ENCODE measurements at places on chromosomes 1 and 21. TPM values are rescaled to one million over a fixed set of nuclear protein-coding genes. Genes with fewer than 3 reads are reported as not detected.

The OR2L2 gene
- total RNA-seq: not detected

The IFI44L gene
- total RNA-seq: 193 TPM

The RBP7 gene
- total RNA-seq: not detected

The OR2T2 gene
- total RNA-seq: 4.4 TPM

The FAM110D gene
- not detected for total RNA-seq

The CA14 gene
- not detected for total RNA-seq

The AIM2 gene
- 8.9 TPM for total RNA-seq

The FOXE3 gene
- total RNA-seq: not detected

- peak; percentile 56 for DNase-seq
Observed at GRCh38 chr1:160460214-160460642, 59.9 kb downstream of the VANGL2 start.

DNA sequence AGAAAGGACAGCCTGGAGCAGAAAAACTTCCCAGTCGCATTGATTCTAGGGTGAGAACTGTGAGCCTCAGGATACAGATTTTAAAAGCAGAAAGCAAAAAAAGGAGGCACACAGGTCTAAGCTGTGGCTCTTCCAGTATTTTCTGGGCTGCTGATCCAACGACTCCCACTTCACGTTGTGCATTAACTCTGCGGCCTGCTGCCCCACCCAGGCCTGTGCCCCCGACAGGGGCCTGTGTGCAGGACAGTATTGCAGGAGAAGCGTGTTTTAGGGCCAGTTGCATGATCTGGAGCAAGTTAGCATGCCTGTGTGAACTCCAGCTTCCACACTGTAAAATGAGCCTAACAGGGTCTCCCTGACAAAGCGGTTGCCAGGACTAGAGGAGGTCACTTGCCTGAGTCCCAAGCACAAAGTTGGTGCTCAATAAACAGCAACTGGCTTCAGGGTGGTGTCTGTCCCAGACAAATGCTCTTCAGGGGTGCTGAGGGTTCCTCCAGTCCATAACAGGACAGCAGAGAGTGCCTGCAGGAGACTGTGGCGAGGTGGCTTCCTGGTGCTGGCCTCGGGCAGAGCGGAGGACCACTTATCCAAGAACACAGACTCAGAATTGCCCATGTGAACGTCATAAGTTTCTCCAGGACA is 66.8 kb upstream of the RAB4A start:
- DNase-seq: no peak

GRCh38 chr1:2405588-2406295 is 6.6 kb downstream of the PEX10 start:
- no peak for DNase-seq

DNA sequence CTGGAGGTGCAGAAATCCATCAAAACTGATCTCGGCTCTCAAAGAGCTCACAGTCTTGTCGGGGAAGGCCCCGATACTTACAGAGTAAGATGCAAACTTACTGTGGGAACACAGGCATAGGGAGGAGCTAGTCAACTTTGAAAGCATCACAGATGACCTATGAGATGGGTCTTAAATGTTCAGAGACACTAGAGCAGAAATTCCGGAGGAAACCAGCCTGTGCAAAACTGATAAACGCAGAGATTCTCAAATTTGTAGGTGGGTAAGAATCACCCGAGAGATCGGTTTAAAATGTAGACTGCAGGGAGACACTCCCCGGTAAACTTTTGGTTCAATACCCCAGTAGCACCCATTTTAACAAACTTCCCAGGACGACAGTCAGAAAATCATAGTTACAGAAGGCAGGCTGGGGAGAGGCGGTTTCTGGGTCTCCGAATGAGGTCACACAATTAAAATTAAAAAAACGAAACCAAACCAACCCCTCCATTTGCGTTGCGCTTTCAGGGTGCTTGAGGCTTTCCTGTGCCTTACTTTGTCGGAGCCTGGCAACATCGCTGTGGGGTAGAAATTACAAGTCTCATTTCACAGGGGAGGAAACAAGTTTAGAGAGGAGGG is 755 bp upstream of the THRAP3 start:
- DNase-seq: peak; percentile 39

GRCh38 chr1:53378932-53379661 is 51.2 kb upstream of the LRP8 start:
- DNase-seq: no peak

DNA sequence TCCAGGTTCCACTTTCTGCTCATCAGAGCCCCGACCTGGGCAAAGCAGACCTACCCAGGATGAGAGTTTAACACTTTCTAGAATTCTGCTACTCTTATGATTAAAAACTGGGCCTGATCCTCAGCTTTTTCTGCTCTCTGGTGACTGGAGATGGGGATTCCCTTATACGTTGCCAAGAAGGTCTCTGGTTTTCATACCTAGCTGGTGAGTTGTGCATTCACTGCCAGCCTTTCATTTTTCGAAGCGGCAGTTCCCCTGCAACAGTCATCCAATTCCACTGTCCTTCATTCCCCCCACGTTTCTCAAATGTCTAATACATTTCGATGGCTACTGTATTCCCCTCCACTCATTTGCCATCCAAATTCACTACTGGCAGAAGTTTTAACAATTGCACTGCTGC is 135.3 kb downstream of the ADSS2 start:
- no peak for DNase-seq

- DNase-seq: no peak
Observed at GRCh38 chr1:59076612-59077011, 220.3 kb upstream of the FGGY start.

DNA sequence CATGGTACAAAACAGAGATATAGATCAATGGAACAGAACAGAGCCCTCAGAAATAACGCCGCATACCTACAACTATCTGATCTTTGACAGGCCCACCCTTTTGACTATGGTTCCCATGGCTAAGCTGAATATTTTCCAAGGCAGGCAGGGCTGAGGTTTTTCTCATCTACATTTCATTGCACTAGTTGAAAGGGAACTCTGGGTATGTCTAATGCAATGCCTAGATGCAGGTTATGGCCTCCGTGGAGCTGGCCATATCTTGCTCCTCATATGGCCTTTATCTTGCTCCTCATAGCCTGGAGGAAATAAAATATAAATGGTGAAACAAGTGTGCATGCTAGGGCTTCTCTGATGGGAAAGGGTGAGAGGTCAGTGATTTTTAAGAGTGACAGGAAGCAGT is 10.6 kb downstream of the SPRR5 start:
- no peak for DNase-seq

DNA sequence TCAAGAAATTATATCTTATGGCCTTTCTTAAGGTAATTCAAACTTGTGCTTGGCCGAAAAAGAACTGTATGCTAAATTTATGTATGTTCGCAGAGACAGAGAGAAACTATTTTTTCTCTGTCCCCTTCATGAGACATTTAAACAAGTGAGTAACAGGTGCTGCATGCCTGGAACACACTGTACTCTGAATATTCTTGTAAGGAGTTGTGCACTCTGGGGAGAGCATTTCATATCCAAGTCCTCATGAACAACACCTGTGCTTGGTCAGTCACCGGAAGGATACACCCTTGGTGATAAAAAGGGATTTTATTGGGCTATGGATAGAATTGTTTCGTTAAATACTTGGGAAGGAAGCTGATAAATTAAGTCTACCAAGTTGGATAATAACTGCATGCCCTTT is 220.8 kb upstream of the NRIP1 start:
- DNase-seq: no peak

DNA sequence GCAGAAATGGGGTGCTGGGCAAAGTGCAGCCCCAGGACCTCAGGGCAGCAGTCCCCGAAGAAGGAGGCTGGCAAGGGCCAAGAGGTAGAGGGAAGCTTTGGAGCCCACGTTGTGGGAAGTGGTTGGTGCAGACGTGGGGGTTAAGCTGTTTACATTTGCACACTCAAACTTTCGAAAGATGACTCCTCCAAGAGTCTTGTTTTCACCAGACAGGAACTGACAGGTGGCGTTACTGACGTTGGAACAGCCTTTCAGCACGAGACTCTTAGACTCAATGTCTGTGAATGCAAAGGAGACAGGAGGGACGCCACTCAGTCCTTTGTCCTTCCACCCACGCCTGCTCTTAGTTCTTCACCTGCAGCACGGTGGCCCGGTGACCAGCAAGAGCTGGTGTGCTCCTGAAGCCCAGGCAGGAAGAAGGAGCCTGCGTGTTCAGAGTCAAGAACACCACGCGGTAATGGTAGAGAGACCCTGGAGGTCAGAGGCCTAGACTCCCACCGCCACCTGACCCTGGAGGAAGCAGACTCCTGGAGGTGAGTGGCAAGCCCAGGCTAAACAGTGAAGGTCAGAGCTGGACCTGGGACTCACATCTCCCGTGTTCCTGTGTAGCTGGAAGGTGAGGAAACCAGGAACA is 15.9 kb downstream of the LYPD8 start:
- DNase-seq: no peak

GRCh38 chr1:223304931-223305330 is 59.0 kb downstream of the SUSD4 start:
- no peak for DNase-seq

DNA sequence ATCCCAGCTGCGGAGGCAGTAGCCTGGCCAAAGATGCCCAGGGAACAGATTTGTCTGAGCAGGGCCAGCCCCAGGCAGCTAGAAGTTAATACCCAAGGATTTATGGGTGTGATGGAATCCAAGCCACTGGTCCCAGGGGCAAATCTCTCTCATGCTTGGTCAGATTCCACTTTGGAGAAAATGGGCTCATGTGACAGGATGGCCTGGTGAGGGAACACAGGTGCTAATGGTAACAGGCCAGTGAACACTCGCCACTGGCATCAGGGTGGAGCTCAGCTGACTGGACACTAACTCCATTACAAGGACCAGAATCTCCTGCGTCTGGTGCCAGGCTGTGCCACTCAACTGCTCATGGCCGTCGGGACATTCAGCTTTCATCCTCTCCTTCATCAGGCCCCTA is 12.0 kb downstream of the MDM4 start:
- DNase-seq: no peak

DNA sequence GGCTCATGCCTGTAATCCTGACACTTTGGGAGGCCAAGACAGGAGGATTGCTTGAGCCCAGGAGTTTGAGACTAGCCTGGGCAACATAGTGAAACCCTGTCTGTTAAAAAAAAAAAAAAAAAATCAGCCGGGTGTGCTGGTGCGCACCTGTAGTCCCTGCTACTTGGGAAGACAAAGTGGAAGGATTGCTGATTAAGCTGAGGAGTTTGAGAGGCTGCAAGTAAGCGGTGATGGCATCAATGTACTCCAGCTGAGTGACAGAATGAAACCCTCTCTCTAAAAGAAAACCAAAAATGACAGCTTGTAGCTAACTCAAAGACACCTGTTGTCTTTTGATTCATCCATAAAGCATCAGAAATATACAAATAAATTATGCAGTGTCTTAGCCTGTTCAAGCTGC is 31.8 kb downstream of the SIPA1L2 start:
- no peak for DNase-seq

DNA sequence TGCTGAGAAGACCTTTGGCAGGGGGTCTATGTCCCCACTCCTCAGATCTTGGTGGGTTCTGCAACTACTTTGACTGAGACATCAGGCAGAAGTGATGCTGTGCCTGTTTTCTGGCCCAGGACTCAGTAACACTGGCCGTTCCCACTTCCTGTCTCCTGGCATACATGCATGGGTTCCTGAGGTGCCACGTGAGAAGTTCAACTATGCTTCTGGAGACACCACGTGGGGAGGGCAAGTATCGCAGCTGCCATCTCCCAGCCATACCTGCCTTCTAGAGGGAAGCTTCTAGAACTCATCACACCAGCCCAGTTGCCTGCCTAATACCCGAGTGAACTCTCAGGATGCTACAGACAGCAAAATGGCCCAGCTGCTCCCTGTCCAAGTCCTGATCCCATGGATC is 65.8 kb downstream of the TRABD2B start:
- DNase-seq: no peak

GRCh38 chr1:110591956-110592355 is 14.2 kb downstream of the KCNA2 start:
- no peak for DNase-seq

- DNase-seq: no peak
Observed at GRCh38 chr1:58941471-58942289, 157.8 kb upstream of the JUN start.

GRCh38 chr1:242585616-242586359 is 61.3 kb upstream of the PLD5 start:
- DNase-seq: no peak

- DNase-seq: no peak
Observed at GRCh38 chr1:158121604-158122254, 59.0 kb upstream of the CD1D start.

- DNase-seq: no peak
Observed at GRCh38 chr21:43315244-43316137, 111.4 kb downstream of the SIK1 start.

DNA sequence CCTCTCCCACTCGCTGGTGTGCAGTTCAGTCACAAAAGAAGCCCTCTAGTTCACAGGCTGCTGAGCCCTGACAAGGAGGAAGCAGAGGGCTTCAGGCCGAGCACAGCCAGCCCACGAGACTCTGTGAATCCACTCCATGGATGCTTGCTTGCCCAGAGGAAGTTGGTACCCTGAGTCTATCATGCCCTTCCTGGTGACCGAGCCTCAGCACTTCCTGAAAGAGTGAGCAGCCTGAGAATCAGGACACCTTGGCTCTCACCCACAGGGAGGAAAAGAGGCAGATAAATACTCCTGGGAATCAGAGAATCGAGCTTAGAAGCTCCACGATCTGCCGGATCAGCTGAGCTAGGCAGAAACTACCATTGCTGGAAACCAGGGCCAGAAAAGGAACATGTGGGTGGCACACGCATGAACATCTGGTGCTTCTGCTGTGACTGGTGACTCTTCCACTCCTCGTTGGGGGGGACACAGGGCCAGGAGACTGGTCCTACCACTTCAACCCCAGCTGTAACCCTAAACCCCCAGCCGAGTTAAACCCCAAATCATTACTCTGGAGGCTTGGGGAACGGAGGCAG is 376.3 kb upstream of the CAMK1G start:
- no peak for DNase-seq

DNA sequence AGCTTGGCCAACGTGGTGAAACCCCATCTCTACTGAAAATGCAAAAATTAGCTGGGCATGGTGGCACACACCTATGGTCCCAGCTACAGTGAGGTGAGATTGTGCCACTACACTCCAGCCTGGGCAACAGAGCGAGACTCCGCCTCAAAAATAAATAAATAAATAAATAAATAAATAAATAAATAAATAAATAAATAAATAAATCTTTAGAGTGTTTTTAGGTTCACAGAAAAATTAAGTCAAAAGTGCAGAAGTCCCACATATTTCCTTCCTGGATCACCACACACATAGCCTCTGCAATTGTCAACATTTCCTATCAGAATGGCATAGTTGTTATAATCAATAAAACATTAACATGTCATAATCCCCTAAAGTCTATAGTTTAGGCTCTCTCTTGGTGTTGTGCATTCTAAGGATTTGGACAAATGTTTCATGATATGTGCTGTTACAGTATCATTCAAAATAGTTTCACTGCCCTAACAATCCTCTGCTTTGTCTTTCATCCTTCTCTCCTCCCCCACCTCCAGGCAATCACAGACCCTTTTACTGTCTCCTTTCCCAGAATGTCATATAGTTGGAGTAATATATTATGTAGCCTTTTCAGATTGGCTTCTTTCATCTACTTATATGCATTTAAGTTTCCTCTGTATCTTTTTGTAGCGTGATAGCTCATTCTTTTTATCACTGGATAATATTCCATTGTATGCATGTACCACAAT is 58.3 kb downstream of the LAMC1 start:
- DNase-seq: no peak
